Panc1 (cell line): ENCODE measurements at places on chromosomes 2 and 18.

DNA sequence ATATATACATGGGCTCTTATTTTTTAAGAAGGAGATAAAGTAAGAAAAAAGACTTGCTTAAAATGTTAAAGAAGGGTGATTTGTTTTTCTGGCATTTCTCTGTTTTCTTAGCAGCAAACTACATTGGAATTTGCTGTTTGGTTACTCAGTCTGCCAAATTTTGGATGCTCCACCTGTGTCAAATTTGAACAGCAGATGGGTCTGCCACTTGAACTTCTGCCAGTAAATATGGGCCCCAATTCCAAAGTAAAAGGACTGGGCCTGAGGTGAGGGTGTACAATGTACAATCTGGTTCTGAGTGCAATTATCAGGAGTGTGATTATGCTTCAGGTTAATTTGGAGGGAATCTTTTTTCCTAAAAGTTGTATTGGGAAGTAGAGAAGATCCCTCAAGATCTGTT is 794.5 kb downstream of the DSC3 start:
- DNase-seq: no peak
- no peak overlapping the region for H3K4me3 ChIP-seq
- no peak overlapping the region for H3K27ac ChIP-seq

DNA sequence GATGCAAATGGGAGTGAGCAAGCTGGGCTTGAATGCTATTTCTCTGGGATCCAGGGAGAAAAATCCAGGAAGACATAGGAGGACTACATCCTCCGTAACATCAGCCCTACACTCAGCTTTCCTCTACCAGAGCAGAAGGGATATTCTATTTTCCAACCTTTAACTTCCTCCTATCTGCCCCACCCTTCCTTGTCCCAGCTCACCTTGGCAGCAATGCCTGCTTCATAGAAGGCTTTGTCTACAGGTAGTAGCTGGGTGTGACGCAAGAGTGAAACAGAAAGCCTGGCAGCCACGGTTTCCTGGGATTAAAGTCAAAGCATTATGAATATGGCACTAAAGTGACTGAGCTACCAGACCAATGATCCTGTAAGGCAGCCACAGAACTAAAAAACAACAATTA is 3.9 kb downstream of the KRTCAP3 start:
- H3K27me3 ChIP-seq: no peaks in the 10 kb centered on the region
- DNase-seq: no peak
- H3K36me3 ChIP-seq: no peaks in the 10 kb centered on the region; the same call in 1 of the 2 replicates
- H3K27ac ChIP-seq: no peak overlapping the region

DNA sequence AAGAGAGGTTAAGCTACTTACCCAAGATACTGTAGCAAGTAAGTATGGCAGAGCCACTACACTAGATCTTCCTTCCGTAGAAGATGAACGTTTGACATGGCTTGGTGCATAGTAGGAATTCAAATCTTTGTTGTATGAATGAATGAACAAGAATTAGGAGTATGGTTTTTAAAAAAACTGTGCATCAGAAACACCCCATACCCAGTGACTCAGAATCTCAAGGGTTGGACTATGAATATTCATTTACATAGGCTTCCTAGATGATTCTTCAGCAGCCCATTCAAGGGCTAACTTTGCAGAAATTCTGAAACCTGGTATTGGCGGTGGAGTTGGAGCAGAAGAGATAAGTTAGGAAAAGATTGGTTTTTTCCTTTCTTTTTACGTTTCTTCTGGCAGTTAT is 5.4 kb downstream of the ACTR3 start:
- peaks cover 56% of the 10 kb centered on the region for H3K4me1 ChIP-seq
- H3K27me3 ChIP-seq: no peaks in the 10 kb centered on the region
- H3K27ac ChIP-seq: peak overlapping the region; percentile 65; the same call in 1 of the 2 replicates
- no peak for DNase-seq

GRCh38 chr2:28318462-28319117 is 74.1 kb upstream of the FOSL2 start:
- H3K4me3 ChIP-seq: no peak overlapping the region
- H3K4me1 ChIP-seq: no peaks in the 10 kb centered on the region
- no peaks in the 10 kb centered on the region for H3K27me3 ChIP-seq
- no peak overlapping the region for H3K27ac ChIP-seq
- DNase-seq: no peak

DNA sequence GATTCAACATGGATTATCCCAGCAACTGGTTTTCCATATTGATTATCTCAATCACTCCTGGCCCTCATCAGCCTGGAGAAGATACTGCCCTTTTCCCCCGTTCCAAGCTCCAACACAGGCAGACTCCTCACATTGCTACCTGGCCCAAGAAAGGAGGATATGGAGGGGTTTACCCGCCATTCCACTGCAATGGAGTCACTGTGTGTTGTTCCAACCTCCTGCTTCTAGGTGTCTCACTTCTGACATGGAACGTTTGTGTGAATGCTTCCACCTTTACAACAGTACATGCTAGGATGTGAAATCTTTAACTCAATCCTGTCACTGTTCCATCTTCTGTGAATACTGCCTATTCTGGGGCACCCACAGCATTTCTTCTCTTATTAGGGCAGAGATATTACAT is 36.7 kb downstream of the RMP24 start:
- no peak overlapping the region for H3K27ac ChIP-seq
- H3K4me1 ChIP-seq: no peaks in the 10 kb centered on the region
- H3K4me3 ChIP-seq: no peak overlapping the region
- DNase-seq: no peak
- no peaks in the 10 kb centered on the region for H3K27me3 ChIP-seq

- no peaks in the 10 kb centered on the region for H3K27me3 ChIP-seq
- H3K36me3 ChIP-seq: no peaks in the 10 kb centered on the region
- H3K4me1 ChIP-seq: no peaks in the 10 kb centered on the region
- DNase-seq: no peak
- H3K27ac ChIP-seq: no peak overlapping the region
- H3K4me3 ChIP-seq: no peak overlapping the region
Observed at GRCh38 chr18:39341129-39341528, 1775.5 kb upstream of the CELF4 start.

DNA sequence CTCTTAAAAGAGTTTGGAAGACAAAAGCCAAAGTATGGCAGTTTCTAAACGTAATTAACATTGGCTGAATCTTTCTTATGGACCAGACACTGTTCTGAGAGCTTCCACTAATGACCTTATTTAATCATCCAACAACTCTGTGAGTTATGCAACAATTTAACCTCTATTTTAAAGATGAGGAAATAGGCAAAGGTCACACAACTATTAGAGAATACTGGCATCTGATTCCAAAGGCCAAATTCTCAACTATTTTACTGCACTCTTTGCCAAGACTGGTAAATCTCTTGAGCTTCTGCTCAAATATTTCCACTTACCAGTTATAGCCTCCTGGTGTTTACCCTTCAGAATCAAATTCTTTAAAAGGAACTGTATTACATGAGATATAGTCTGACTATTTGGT is 42.1 kb upstream of the ERMN start:
- no peaks in the 10 kb centered on the region for H3K27me3 ChIP-seq
- no peak overlapping the region for H3K4me3 ChIP-seq
- DNase-seq: no peak
- H3K36me3 ChIP-seq: no peaks in the 10 kb centered on the region
- no peak overlapping the region for H3K27ac ChIP-seq

DNA sequence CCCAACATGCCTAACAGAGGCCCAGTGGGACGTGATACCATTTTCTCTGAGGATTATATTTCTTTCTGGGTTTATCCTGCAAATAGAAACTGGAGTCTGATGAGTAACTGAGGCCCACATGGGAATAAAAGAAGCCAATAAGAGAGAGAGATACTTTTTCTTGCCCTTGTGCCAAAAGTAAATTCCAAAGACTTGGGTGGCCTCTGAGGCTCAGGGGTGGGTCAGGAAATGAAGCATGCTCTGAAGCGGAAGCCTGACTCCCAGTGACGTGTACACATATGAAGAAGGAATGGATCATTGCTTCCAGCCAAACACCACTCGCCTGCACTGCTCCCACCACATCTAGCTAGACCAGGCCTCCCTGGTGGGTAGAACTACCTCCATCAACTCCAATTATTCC is 273.6 kb upstream of the NCKAP5 start:
- no peak overlapping the region for H3K27ac ChIP-seq
- DNase-seq: no peak
- H3K27me3 ChIP-seq: no peaks in the 10 kb centered on the region
- H3K36me3 ChIP-seq: no peaks in the 10 kb centered on the region
- no peak overlapping the region for H3K4me3 ChIP-seq

DNA sequence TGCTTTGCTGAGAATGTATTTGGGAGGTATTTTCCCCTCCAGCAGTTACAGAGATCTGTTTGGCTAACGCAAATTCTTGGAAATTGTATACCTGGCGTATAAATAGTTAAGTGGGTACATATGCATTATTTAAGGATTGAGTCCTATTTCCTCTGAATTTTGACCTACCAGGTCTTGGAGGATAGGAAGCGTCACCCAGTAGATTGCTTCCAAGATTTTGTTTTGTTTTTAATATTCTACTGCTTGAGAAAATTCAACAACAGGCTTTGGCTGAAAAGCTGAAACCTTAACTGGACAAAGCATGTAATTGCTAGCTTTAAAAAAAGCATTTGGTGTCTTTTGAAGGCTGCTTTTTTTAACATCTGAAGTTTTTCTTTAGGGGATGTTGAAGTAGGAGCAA is 150.1 kb downstream of the WDSUB1 start:
- H3K27me3 ChIP-seq: no peaks in the 10 kb centered on the region
- peaks cover 5% of the 10 kb centered on the region; the same call in 1 of the 2 replicates for H3K4me1 ChIP-seq

DNA sequence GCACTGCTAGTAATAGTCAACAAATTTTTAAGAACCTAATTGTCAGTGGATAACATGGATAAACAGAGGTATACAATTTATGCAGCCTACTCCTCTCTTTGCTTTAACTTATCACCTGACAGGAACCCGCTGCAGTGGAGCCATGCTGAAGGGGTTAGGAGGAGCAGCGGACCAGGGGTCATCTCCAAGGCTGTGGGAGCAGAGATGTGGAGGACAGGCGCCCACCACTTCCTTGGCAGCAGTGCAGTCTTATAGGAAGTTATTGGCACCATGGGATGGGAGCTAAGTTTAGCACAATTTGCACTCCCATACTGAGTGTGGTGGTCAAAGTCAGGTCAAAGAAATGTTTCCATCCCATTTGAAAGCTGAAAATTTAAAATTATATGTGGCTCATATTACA is 35.6 kb downstream of the HDLBP start:
- no peaks in the 10 kb centered on the region for H3K36me3 ChIP-seq
- H3K4me3 ChIP-seq: no peak overlapping the region
- DNase-seq: no peak
- no peaks in the 10 kb centered on the region for H3K27me3 ChIP-seq
- H3K4me1 ChIP-seq: peaks cover 14% of the 10 kb centered on the region
- peak overlapping the region; percentile 56; the same call in 1 of the 2 replicates for H3K27ac ChIP-seq

- DNase-seq: no peak
- no peak overlapping the region for H3K4me3 ChIP-seq
- no peaks in the 10 kb centered on the region for H3K4me1 ChIP-seq
- H3K27me3 ChIP-seq: no peaks in the 10 kb centered on the region
- H3K27ac ChIP-seq: no peak overlapping the region
- no peaks in the 10 kb centered on the region for H3K36me3 ChIP-seq
Observed at GRCh38 chr2:71922499-71923142, 225.0 kb downstream of the CYP26B1 start.

GRCh38 chr2:58913082-58913726 is 672.1 kb upstream of the FANCL start:
- H3K4me1 ChIP-seq: no peaks in the 10 kb centered on the region
- no peak for DNase-seq
- no peaks in the 10 kb centered on the region for H3K27me3 ChIP-seq
- no peak overlapping the region for H3K4me3 ChIP-seq

- no peak overlapping the region for H3K27ac ChIP-seq
- H3K4me1 ChIP-seq: no peaks in the 10 kb centered on the region
- no peak for DNase-seq
Observed at GRCh38 chr2:71962911-71963694, 184.6 kb downstream of the CYP26B1 start.

- DNase-seq: no peak
- no peaks in the 10 kb centered on the region for H3K36me3 ChIP-seq
- H3K27ac ChIP-seq: no peak overlapping the region
- H3K4me3 ChIP-seq: no peak overlapping the region
Observed at GRCh38 chr18:54671291-54671881, 80.3 kb downstream of the DYNAP start.

GRCh38 chr2:11029136-11029535 is 117.4 kb downstream of the KCNF1 start:
- no peak overlapping the region for H3K27ac ChIP-seq
- H3K4me3 ChIP-seq: no peak overlapping the region
- H3K27me3 ChIP-seq: peaks cover 2% of the 10 kb centered on the region
- H3K4me1 ChIP-seq: no peaks in the 10 kb centered on the region
- H3K36me3 ChIP-seq: no peaks in the 10 kb centered on the region
- no peak for DNase-seq

GRCh38 chr2:100821255-100821910 is 1.4 kb downstream of the NPAS2 start:
- H3K4me1 ChIP-seq: peaks cover 46% of the 10 kb centered on the region
- DNase-seq: no peak
- peak overlapping the region; percentile 84 for H3K27ac ChIP-seq
- no peaks in the 10 kb centered on the region; the same call in 1 of the 2 replicates for H3K36me3 ChIP-seq
- peak overlapping the region; percentile 77 for H3K4me3 ChIP-seq
- no peaks in the 10 kb centered on the region for H3K27me3 ChIP-seq

- no peak overlapping the region for H3K27ac ChIP-seq
- H3K36me3 ChIP-seq: no peaks in the 10 kb centered on the region
- H3K4me1 ChIP-seq: no peaks in the 10 kb centered on the region
- H3K27me3 ChIP-seq: no peaks in the 10 kb centered on the region; the same call in 1 of the 2 replicates
- DNase-seq: no peak
Observed at GRCh38 chr2:33530690-33531548, 54.5 kb downstream of the RASGRP3 start.

DNA sequence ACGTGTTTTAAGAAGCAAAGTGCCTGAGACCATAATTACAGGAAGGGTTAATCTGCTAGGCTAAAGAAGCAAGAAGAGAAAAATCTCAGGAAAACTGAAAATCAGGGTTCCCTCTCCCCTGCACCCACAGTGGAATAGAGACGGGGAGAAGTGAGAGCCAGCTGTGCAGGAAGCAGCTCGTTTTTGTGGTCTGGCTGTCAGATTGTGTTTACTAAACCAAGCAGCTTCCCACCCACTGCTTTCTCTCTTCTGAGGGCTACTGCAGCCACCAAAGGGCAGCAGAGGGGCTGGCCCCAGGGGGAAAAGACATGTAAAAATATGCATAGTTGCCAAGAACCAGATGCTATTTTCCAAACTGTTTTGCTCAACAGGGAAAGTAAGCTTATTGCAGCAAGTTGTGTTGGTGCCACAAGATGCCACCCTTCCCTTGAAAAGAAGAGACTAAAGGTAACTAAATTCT is 72.6 kb upstream of the THUMPD2 start:
- H3K27me3 ChIP-seq: no peaks in the 10 kb centered on the region
- DNase-seq: no peak
- no peak overlapping the region for H3K27ac ChIP-seq
- H3K36me3 ChIP-seq: no peaks in the 10 kb centered on the region
- H3K4me3 ChIP-seq: no peak overlapping the region
- peaks cover 3% of the 10 kb centered on the region; the same call in 1 of the 2 replicates for H3K4me1 ChIP-seq

GRCh38 chr18:76486574-76486973 is 8.5 kb downstream of the ZNF516 start:
- H3K27me3 ChIP-seq: no peaks in the 10 kb centered on the region; the same call in 1 of the 2 replicates
- H3K4me1 ChIP-seq: peaks cover 31% of the 10 kb centered on the region
- H3K4me3 ChIP-seq: no peak overlapping the region
